CD8-positive, alpha-beta T cell (primary cell): ENCODE measurements at places on chromosomes 7 and 10.

- no peak for DNase-seq
These were observed 24.7 kb downstream of the NOD1 start for GRCh38 chr7:30453921-30454320.

DNA sequence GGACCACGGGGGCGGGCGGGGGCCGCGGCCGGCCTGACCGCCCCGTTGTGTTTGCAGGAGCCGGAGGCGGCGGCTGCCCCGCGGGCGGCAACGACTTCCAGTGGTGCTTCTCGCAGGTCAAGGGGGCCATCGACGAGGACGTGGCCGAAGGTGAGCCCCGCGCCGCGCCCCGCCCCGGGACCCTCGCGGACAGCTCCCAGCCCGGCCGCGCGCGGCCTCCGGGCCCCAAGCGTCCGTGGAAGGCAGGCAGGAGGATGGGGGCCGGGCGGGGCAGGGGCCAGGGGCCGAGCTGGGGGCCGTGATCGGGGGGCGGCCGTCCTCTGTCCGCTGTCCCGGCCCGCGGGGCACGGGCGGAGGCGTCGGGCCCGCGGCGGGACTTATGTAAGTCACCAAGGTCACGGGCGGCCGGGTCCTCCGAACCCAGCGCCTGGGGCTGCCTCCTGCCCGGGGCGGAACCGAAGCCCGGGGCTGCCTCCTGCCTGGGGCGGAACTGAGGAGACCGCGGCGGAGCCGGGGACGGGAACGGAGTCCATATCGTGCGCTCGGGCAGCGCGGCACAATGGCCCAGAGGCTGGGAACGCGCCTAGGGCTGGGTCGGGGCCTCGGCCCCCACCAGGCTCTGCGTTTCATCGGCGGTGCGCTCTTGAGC, 497 bp downstream of the PPP2R2D start:
- DNase-seq: peak; percentile 72

- DNase-seq: no peak
These were observed 3.5 kb upstream of the BPGM start for GRCh38 chr7:134643131-134643530.

- no peak for DNase-seq
These were observed 316.8 kb upstream of the STEAP1 start for GRCh38 chr7:89837515-89837914.

DNA sequence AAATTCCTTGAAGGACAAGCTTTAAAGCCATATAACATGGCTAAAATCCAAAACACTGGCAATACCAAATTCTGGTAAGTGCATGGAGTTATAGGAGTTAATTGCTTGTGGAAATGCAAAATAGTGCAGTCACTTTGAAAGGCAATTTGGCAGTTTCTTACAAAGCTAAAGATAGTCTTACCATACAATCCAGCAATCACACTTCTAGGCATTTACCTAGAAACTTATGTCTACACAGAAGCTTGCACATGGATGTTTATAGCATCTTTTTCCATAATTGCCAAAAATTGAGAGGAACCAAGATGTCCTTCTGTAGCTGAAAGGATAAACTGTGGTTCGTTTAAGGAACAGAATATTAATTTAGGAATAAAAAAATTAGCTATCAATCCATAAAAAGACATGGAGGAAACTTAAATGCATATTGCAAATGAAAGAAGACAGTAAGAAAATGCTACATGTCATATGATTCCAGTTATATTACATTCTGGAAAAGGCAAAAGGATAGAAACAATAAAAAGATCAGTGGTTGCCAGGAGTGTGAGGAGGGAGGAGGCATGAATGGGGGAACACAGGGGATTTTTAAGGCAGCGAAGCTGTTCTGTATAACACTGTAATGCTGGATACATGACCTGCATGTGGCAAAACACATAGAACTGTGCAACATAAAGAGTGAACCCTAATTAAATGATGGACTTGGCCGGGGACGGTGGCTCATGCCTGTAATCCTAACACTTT, 51.9 kb downstream of the GNAT3 start:
- DNase-seq: no peak
